Heart right ventricle (tissue), 16 donors: ENCODE measurements at places on chromosomes 3 and 15. TPM values are rescaled to one million over a fixed set of nuclear protein-coding genes. Genes with fewer than 3 reads are reported as not detected.

CHST13 gene
- 1.2 TPM for total RNA-seq

- peak overlapping the region; percentile 96 for H3K4me3 ChIP-seq
- no peaks in the 10 kb centered on the region for H3K27me3 ChIP-seq
Observed at GRCh38 chr15:66387163-66388042, 691 bp downstream of the MAP2K1 start.

GRCh38 chr3:110227991-110228390 is 843.6 kb upstream of the NECTIN3 start:
- no peak overlapping the region for H3K4me3 ChIP-seq
- no peaks in the 10 kb centered on the region for H3K4me1 ChIP-seq
- no peak overlapping the region for H3K27ac ChIP-seq
- H3K27me3 ChIP-seq, result no peaks in the 10 kb centered on the region
- no peaks in the 10 kb centered on the region for H3K36me3 ChIP-seq
- DNase-seq, result no peak

RPL15 gene
- 912 TPM for total RNA-seq

GRCh38 chr3:186340204-186340603 is 21.8 kb downstream of the DGKG start:
- no peaks in the 10 kb centered on the region for H3K27me3 ChIP-seq
- peaks cover 17% of the 10 kb centered on the region for H3K4me1 ChIP-seq
- no peak overlapping the region for H3K27ac ChIP-seq
- no peaks in the 10 kb centered on the region for H3K36me3 ChIP-seq

ATP13A5 gene
- not detected for total RNA-seq

DNA sequence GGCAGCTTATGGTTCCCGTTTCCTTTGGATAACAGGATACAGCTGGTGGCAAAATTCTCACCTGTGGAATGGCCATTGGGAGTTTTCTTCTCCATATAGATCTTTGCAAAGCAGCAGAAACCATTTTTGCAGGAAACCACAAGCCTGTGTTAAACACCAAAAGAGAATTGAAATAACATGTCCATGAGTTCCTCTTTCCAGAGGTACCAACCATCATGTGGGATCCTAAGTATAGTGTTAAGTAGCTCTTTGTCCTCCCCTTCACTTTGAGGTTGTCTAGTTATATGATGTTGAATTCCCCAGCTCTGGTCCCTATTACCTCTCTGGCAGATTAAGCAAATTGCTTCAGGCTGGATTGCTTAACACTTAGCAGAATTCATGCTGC is 94.9 kb downstream of the AKAP13 start:
- H3K4me1 ChIP-seq, result peaks cover 56% of the 10 kb centered on the region
- DNase-seq, result no peak
- H3K4me3 ChIP-seq, result no peak overlapping the region
- no peaks in the 10 kb centered on the region for H3K27me3 ChIP-seq
- no peaks in the 10 kb centered on the region for H3K36me3 ChIP-seq

MYO5C gene
- total RNA-seq, result 2.0 TPM

- H3K4me3 ChIP-seq, result no peak overlapping the region
- H3K27ac ChIP-seq, result no peak overlapping the region
- no peak for DNase-seq
Observed at GRCh38 chr3:139299261-139300132, 44.3 kb upstream of the MRPS22 start.

- no peaks in the 10 kb centered on the region for H3K27me3 ChIP-seq
- DNase-seq, result no peak
- no peak overlapping the region for H3K27ac ChIP-seq
- H3K4me3 ChIP-seq, result no peak overlapping the region
Observed at GRCh38 chr3:123800362-123800682, 83.8 kb downstream of the MYLK start.

- no peak overlapping the region for H3K4me3 ChIP-seq
- DNase-seq, result no peak
- H3K4me1 ChIP-seq, result no peaks in the 10 kb centered on the region
- H3K36me3 ChIP-seq, result no peaks in the 10 kb centered on the region
- no peaks in the 10 kb centered on the region for H3K27me3 ChIP-seq
Observed at GRCh38 chr15:75112278-75112847, 89.0 kb downstream of the PPCDC start.

- DNase-seq, result no peak
- no peaks in the 10 kb centered on the region for H3K27me3 ChIP-seq
- H3K27ac ChIP-seq, result no peak overlapping the region
- H3K4me1 ChIP-seq, result peaks cover 9% of the 10 kb centered on the region
Observed at GRCh38 chr3:173410849-173411248, 13.3 kb downstream of the NLGN1 start.
